ENCODE measurements at places on chromosomes 12 and 14. TPM values are rescaled to one million over a fixed set of nuclear protein-coding genes. Genes with fewer than 3 reads are reported as not detected.

DNA sequence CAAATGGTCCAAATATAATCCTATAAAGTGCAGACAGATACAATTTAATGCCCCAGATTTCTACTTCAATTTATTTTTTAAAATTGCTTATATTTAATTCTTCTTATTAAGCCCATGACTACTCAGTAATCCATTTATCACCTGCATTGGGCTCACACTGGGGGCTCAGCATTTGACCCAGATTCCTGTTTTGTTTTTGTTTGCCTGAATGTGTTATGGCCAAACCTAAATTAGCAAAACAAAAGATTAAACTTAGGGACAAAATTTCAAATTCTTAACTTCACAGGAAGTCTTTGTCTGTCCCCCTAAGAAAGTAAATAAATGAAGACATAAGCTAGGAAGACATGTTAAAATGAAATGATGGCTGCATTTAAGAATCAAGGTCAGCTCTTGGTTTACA lies 322.3 kb downstream of the RMST start:
- no peak for DNase-seq

DNA sequence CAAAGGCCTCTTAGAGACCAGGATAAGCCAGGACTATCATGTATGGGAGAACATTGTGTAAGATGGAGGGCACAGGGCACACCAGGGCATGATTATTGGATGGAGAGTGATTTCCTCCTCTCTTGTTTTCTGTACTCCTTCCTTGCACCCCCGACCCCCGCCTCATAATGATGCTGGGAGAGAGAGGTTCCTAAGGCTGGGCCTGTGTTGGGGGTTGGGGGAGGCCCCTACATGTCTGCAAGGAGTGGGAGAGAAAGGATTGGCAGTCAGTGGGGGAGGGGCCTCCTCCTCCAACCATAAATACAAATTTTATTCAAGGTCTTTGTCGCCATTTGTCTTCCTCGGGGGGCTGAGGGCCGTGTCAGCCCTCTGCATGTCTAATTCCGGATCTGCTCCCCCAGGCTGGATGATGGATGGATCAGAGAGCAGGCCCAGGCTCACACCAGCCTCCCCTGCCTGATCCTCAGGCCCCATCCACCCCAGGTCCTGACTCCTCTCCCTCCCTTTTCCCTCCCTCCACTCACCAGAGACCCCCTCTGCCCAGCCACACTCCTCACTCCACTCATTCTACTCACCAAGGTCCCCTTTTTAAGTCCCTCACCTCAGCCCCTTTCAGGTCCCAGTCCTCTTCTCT lies 2.0 kb upstream of the C1QL4 start:
- no peak for DNase-seq

DNA sequence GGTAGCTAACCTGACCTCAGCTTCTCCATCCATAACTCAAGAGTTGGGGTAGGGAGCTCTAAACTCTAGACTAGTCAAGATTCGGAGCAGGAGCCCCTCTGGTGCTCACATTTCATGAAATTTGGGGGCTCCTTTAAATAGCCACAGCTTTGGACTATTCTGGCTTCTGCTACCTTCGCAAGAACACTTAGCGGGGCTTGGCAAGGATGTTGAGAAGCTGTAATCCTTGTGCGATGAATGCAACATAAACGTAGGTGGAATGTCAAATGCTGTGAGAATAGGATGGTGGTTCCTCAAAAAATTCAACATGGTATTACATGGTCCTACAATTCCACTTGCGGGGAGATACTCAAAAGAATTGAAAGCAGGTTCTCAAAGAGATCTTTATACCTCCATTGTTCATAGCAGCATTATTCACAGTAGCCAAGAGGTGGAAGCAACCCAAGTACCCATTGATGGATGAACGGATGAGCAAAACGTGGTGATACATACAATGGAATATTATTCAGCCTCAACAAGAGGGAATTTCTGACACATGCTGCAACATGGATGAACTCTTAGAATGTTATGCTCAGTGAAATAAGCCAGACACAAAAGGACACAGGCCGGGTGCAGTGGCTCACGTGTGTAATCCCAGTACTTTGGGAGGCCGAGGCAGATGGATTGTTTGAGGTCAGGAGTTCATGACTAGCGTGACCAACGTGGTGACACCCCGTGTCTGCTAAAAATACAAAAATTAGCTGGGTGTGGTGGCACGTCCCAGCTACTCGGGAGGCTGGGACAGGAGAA lies 73.8 kb downstream of the ACTN1 start:
- no peak for DNase-seq

GRCh38 chr12:70892593-70892992 lies 27.9 kb downstream of the PTPRR start:
- DNase-seq: no peak

Gene ZBTB39
- 3.5 TPM for total RNA-seq

Gene EIF4B
- total RNA-seq: 324 TPM

Gene ITGA7
- total RNA-seq: 806 TPM

Gene GLT8D2
- total RNA-seq: 5.5 TPM

DNA sequence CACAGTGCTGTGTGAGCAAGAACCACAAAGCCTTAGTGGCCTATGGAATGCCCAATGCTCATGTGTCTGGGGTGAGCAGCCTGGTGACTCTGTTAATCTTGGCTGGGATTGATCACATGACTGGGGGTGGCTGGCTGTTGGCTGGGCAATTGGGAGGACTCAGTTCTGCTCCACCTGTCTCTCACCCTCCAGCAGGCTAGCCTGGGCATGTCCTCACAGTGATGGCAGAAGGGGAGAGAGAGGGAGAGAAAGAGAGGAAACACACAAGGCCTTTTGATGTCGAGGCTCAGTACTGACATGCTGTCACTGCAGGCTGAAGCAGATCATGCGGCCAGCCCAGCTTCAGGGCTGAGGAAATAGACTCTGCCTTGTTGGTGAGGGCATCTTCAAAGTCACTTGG lies 136.8 kb downstream of the TBX5 start:
- DNase-seq: no peak

DNA sequence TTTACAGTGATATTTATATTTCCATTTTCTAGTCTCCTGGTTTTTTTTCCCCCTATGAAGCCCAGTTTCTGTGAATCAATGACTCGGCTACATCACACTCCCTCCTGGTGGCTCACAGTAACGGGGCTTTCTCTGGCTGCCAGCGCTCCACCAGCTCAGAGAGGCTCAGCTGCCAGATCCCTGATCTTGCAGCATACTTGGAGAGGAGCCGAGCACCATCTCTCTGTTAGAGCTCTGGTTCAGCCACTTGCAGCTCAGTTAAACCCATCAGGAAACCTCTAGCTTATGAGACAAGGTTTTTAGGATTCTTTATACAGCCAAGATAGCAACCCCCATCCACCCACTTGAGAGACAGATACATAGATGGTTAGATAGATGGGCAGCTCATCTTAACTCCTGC lies 74.6 kb downstream of the CIT start:
- no peak for DNase-seq

Gene RPGRIP1
- total RNA-seq: not detected

Gene RDH16
- 0.22 TPM for total RNA-seq

DNA sequence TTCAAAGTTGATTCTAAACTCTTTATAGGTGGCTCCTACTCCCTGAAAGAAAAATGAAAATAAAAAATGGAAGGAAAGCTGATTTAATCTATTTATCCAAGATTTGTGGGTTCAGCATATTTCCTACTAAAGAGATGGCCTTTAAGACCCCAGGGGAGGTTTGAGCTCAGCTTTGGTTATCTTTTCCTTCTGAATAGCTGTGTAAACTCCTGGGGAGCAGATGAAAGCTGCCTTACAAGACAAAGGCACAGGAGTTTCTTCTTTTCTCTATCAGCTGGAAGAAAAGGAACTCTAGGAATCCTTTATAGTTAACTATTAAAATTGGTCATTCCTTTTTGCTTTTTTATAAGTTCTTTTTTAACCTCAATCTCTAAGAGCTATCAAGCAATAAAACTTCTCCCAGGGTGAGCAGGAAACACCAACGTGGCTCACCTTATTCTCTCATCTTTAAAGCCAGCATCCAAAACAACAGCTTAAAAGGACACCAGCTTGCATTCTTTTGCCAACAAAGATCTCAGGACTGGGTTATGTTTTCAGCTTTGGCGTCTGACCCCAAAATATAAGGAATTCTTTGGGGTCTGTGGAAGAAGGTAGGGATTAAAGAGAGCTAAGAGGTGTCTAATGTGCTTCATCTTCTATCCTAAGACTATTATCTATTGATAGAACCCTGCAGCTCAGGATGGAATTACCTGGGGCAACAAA lies 371.7 kb upstream of the KITLG start:
- DNase-seq: no peak

DNA sequence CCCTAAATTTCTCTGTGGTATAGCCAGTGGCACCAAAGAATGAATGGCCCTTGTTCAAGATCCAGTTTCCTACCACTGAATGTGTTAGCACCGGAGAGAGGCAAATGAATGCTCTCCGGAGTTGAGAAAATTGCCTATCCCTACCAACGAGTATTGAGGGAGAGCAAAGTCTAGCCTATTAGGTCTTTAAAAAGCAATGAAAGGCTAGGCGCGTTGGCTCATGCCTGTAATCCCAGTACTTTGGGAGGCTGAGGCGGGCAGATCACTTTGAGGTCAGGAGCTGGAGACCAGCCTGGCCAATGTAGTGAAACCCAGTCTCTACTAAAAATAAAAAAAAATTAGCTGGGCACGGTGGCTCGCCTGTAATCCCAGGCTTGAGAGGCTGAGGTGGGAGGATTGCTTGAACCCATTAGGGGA lies 898 bp upstream of the RAB15 start:
- DNase-seq: no peak

DNA sequence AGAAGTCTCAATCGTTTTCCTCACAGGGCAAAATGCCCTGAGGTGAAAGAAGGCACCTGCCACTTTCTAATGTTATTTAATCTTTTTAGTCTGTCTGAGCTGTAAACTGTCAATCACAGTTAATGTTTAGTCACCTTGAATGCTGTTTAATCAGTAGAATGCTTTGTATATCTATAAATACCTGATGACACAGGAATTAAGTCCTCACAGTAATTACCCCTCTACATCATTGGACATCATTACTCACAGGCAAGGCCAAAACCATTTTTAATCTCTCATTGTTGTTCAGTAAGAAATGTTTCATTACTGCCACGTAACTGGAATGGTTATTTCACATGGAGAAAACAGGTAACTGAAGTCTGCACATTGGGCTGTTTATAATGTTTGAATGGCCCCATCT lies 178.8 kb downstream of the EXOC5 start:
- DNase-seq: no peak

DNA sequence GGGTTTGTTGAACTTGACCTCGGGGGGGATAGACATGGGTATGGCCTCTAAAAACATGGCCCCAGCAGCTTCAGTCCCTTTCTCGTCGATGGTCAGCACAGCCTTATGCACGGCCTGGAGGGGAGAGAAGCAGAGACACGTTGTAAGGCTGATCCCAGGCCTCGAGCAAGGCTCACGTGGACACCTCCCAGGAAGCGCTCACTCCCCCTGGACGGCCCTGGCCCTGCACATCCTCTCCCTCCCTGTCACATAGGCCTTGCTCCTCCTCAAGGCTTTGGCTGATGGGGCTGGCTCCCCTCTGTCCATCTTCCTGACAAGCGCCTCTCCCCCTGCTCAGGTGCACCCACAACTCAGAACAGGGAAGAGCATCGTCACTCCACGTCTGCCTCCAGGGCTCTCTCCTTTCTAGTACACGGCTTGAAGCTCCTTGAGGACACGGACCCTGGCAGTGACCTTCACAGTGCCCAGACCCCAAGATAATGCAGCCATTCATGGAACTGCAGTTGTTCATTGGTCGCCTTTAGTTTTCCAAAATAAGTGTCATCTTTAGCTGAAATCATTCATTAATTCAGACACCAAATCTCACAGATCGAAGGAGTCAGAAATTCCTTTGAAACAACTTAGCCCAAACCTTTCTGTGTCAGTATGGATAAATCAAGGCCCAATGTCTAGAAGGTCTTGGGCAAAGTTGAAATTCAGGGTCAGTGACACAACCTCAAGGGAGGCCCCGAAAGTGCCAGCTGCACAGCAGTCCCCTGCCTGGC lies 9.7 kb downstream of the SERPINA1 start:
- no peak for DNase-seq

- no peak for DNase-seq
These were observed 79.2 kb upstream of the PTHLH start for GRCh38 chr12:28051516-28052354.

DNA sequence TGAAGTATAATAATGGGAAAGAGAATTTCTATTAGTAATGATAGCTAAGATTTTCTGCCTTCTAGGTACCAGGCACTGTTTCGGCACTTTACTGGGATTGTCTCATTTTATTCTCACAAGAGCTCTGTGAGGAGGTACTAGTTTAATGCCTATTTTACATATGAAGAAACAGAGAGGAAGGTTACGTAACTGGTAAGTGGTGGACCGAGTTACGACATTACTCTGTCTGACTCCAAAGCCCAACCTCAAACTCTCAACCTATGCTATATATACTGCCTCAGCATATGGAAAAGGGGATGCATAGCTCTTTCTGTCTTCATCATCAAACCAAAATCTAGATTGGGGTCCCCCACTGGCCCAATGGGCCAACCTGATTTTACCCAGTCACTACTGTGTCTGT lies 133.5 kb downstream of the KTN1 start:
- no peak for DNase-seq

DNA sequence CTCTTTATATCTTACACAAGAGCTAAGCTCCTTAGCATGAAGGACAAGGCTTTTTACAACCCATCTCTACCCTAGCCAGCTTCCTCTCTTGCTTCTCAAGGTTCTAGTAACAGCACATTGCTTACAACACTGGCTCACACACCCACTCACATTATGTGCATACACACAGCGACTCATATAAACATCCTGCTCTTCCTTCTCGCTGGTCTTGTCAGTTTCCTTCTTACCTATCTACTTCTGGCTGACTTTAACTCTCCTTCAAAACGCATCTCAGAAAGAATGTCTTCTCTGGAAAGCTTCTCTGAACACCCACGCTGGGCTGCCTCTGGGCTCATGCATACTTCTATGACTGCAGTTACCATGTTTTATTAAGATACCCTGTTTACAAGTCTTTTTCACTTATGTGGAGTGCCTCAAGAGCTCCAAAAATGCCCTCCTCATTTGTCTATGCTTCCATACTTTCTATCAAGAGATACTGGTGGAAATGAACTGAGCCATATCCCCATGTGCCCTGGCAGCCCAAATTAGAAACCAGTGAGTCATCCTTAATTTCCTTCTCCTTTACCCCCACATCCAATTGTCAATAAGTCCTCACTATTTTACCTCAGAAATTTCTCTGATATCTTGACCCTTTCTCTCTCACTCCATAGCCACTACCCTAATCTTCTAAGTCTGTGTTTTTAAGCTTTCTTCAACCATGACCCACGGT lies 126.9 kb upstream of the KRAS start:
- DNase-seq: no peak

DNA sequence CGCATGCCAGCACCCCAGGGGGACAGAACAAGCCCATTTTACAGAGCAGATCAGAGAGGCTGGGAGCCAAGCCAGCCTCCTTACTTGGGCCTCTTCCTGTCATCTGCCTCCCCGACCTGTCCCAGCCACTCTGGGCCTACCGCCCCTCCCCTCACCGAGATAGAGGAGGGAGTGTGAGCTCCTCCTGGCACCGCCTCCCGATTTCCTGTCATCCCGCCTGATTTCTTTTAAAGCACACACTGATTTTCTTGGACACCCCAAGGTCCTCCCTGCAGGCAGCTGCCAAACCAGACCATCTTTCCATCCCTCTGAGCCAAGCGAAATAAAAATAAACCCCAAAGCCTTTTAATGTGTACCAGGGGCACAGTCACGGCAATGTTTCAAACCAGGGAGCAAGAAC lies 108.4 kb downstream of the RFLNA start:
- no peak for DNase-seq

Gene GLIPR1L2
- 2.7 TPM for total RNA-seq

Measured in cardiac septum (tissue), 1 donor.